MM.1S (cell line): ENCODE measurements at places on chromosomes 7 and 10.
A peak's percentile ranks its signal among the peaks of the same experiment; 100 is the strongest.

GRCh38 chr7:149362696-149363095 lies 98.2 kb downstream of the ZNF777 start:
- no peak for DNase-seq

DNA sequence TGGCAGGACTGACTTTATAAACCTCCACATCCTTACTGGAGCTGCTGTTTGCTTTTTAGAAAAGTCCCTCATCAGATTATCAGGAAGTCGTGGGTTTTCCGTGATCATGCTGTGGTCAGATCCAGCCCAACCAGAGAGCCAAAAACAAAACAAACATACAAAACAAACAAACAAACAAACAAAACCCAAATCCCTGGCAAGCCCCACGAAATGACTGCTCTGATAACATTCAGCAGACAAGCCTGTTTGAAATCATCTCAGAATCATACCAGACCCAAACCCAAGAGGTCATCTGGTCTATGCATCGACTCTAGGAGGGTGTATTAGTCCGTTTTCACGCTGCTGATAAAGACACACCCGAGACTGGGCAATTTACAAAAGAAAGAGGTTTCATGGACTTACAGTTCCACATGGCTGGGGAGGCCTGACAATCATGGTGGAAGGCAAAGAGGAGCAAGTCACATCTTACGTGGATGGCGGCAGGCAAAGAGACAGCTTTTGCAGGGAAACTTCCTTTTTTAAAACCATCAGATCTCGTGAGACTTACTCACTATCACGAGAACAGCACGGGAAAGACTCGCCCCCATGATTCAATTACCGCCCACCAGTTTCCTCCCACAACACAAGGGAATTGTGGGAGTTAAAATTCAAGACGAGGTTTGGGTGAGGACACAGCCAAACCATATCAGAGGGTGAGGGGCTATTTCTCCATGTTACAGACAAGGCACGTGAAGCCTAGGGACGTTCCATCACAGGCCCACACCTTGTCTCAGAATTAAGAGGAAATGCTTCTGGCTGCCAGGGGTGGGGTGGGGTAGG lies 85.7 kb downstream of the PARP12 start:
- no peak for DNase-seq

DNA sequence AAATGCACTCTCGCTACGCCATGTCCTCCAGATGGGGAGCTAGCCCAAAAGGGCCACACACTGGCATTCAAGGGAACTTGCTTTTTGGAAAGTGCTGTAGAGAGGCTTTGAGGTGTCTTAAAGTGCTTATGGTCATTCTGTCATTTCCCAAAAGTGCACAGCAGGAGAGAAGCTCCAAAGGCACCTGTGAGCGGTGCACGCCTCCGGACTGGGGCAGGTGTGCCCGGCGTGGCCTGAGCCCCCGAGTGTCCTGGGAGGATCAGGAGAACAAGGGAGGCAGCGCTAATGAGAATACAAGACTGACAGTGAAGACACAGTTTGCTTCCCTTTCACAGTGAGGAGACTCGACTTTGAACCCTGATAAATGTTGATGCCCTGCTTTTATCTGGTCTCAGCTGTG lies 419.0 kb upstream of the MKI67 start:
- DNase-seq, result no peak

DNA sequence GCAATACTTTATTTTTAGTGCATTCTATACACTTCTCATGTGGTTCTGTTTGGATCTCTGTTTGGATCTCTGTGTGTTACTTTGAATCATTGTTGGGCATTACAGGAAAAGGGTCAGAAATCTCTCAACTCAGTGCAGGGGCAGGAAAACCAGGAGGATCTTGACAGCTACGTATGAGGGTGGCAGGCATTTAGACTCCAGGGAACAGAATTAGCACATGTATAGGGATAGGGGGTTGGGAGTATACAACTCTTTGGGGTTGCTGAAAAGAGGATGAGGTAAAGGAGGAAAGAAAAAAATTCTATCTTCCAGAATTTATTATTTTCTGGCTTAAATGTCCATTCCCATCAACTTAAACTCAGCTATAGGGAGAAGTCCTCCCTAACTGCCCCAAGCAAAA lies 59.4 kb upstream of the MKI67 start:
- DNase-seq, result no peak

- DNase-seq, result peak; percentile 19
These were observed 28.1 kb downstream of the EPHB4 start for GRCh38 chr7:100799037-100799896.

DNA sequence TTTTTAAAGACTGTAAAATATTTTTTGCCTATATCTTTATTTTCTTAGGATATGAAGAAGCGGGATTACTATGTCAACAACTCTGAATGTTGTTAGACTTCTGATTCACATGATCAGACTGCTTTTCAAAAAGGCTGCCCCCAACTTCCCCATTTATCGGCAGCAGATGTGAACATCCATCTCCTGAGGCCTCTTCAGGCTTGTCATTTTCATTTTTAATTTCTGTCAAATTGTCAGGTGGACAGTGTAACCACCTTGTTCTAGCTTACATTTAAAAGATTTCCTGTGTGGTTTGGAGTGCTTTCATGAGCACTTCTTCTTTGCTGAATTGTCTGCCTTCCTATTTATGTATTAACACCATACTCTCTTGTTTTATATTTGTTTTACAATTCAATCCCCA lies 78.8 kb upstream of the GSDME start:
- peak; percentile 76 for DNase-seq

DNA sequence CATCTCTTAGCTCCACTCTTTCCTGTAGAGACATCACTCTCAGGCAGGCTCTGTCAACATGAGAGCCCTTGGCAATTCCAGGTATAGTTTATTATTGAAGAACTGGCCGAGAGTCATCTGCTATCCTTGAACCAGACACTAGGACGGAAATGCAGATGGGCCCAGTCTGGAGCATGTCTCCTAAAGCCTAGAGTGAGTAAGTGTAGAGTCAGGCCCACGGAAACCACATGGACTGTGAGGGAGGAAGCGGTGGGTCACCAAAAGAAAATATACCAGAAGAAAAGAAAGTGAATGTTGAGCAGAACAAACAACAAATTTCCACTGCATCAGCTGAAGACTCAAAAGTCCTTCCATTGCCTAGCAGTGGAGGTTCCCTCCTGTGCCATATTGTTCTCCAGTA lies 15.7 kb upstream of the RELN start:
- no peak for DNase-seq

- peak; percentile 36 for DNase-seq
These were observed 51.5 kb upstream of the GRM3 start for GRCh38 chr7:86592185-86592584.

DNA sequence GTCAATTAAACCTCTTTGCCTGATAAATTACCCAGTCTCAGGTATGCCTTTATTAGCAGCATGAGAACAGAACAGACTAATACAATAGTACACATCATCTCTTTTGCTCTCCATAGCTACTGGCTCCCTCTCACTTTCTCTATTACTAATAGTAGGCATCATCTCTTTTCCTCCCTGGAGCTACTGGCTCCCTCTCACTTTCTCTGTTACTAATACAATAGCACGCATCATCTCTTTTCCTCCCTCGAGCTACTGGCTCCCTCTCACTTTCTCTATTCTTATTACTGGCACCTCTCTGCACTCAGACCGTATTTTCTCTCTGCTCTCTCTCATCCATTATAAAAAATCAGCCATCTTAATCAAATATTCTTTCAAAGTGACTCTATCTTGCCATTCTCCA lies 37.1 kb downstream of the SLC25A13 start:
- no peak for DNase-seq

GRCh38 chr10:1364151-1364910 lies 308.1 kb downstream of the WDR37 start:
- no peak for DNase-seq

- peak; percentile 79 for DNase-seq
These were observed 37.6 kb downstream of the FHIP2A start for GRCh38 chr10:114859222-114859621.

DNA sequence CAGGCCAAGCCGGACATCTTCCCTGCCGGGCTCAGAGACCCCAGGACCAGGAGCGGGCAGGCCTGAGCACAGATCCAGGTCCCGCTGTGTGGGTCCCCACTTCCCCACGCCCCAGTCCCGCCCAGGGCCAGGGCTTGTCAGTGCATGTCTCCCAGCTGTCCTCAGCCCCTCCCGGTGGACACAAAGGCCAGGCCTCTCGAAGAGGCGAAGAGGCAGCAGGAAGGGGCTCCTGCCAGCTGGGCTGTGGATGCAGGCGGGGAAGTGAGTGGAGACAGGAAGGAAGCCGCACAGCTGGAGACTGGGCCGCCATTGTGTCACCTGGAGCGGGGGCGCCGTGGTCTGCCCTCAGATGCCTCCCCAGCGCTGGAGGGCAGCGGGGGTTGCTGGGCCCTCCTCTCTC lies 4.8 kb downstream of the GRIFIN start:
- DNase-seq, result no peak

DNA sequence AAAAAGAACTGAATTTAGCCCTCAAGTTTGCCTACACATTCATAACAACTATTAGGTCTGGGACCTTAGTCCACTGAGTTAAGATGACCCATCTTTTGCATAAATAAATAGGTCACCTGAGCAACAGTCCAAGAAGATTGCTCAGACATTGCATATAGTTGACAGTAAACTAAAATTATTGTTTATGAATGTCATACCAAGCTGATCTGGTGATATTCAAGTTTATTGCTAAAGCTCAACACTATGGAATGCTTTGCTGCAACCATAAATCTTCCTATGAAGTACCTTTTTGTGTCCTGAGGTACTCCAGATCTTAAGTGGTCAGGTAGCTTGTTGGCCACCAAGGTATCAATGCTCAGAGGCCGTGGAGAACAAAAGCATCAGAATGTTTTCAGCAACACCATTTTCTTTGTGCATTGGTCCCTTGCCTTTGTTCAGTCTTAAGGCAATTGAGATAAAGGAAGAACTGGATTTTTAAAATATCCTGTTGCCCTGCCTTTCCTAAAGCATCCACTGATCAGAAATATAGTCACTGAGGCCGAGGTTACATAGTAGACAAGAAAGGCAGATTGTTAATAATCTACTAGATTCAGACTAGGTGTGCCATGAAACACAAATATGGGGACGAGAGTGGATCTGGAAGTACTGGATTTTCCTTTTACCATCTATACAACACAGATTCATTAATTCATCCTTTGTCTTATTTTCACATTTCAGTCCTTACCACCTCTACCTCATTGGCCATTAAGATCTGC lies 321.3 kb downstream of the PTEN start:
- no peak for DNase-seq

DNA sequence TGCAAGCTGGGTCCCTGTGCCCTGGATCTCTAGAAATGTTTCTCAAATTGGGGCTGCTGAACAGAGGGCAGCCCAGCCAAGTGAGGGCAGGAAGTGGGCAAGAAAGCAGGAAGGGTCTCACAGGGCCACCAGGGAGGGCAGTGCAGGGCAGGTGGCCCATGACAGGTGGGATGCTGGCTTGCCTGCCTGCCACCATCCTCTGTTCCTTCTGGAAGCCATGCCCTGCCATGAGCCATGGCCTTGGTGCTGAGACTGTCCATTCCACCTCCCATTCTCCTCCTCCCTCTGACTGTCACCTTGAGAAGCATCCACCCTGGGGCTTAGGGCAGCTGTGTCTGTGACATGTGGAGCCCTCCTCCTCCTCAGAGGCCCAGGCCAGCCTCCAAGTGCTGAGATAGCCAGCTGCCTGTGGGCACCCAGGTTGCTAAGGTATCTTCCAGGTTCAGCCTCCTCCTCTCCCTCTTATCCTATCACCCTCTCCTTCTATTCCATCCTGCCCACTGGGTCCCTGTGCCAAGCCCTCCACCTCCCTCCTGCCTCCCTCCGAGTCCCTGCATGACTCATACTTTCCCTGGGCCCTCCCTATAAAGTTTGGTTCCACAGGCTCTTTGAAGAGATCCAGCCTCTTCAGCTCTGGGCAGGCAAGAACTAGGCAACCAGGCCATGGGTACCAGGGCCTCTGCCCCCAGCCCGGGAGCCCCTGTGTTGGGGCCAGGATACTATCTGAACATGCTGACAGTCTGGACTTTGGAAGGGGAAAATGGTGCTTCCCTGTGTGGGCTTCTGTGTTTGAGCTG lies 1.3 kb downstream of the VSIR start:
- DNase-seq, result no peak

- no peak for DNase-seq
These were observed 6.5 kb downstream of the NACAD start for GRCh38 chr7:45082031-45082830.

- no peak for DNase-seq
These were observed 8.1 kb downstream of the TFAM start for GRCh38 chr10:58393317-58393716.

- DNase-seq, result no peak
These were observed 176.9 kb upstream of the ZWINT start for GRCh38 chr10:56537984-56538383.
